ENCODE measurements at places on chromosomes 16 and 17.

- no peak for DNase-seq
Observed at GRCh38 chr17:83186226-83186625, 106.8 kb downstream of the METRNL start.

DNA sequence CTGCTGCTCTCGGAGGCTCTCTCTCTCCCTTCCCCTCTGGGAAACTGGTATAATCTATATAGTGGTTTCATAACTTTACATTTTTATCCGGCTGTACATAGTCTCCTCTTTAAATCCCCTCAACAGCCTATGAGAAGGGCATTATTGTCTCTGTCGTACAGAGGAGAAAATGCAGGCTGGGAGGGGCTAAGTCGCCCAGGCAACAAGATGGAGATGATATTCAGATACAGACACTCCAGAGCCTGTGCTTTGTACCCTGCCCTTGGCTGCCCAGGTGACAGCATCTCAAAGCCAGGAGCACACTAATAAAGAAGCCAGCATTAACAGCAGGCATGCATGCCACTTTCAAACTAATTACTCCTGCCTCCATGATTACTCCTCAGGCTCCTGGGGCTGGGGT is 4.7 kb upstream of the EIF1 start:
- DNase-seq: no peak

DNA sequence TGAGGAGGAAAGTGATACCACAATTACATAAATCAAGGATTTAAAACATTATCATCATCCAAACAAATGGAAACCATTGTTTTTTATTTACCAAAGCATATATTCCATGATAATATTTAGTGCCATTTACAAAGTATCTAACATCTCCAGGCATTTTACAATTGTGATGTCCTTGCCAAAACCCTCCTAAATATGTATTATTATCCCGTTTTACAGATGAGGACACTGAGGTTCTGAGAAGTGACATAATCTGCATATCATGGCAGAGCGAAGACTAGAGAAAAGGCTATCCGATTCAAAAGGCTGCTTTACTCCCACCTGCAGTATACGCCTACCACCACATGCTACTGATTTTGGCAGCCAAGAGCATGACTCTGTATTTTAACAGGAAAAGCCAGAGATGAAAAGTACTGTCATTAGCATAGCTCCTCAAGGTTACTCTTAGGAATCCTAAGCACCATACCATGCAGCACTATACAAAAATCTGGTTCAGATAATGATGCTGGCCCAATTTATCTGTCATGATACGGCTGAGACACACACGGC is 301.4 kb downstream of the CA10 start:
- DNase-seq: no peak

GRCh38 chr17:27313301-27313700 is 19.4 kb downstream of the WSB1 start:
- no peak for DNase-seq

DNA sequence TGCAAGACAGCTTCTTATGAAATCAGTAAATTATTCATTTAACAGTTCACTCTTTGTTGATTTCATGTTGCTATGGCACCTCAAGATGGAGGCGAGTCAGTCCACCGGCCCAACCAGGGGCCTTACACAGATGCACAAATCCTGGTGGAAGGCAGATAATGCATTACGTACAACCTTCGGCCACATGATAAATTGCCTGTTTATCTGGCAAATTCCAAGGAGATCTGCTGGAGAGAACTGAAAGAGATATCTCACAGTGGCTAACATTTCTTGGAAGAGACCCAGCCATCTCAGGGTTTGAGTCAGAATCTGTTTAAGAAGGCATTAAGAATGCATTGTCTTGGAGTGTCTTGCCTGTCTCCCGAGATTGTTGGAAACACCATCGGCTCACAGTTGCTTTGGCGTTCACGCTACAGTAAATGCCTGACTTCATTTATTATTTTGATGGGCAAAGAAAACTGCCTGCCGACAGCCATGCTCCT is 225.6 kb downstream of the MSI2 start:
- no peak for DNase-seq

DNA sequence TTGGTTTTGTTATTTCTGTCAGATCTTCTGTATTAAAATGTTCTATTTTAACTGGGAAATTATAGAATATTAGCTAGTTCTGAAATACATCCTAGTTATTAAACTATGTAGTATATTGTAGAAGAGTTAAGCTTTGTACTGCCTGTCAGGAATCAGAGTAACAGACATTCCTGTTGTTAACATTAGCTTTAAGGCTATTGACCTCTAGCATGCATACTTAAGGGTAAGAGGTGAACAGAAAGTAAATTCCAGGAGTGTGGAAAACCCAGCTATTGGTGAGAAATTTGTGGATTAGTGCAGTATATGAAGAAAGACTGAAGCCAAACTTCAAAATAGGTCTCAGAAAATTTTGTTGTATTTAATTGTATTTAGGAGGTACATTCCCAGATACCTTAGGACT is 111.3 kb downstream of the CHD9 start:
- DNase-seq: no peak

GRCh38 chr16:3478242-3478925 is 16.9 kb downstream of the C16orf90 start:
- no peak for DNase-seq

DNA sequence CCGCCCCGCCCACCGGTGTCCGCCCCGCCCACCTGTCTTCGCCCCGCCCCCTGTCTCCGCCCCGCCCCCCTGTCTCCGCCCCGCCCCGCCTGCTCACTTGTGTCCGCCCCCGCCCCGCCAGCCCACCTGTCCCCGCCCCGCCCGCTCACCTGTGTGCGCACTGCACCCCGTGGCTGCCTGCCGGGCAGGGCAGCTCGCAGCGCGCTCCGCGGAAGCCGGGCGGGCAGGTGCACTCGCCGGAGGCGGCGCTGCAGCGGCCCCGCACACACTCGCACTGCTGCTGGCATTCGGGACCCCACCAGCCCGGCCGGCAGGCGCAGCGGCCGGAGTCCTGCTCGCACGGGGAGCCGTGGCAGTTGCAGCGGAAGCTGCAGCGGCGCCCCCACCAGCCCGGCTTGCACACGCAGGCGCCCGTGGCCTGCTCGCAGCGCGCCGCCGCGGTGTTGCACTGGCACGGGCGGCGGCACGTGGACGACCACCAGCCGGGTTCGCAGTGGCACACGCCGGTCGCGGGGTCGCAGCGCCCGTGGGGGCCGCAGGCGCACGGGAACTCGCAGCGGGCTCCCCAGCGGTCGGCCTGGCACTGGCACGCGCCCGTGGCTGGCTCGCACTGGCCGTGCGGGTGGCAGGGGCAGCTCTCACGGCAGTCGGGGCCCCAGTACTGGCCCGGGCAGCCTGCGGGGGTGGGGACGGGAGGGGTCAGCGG is 2.1 kb downstream of the SCARF1 start:
- peak; percentile 30 for DNase-seq

GRCh38 chr16:12155235-12155634 is 178.7 kb downstream of the SNX29 start:
- no peak for DNase-seq

DNA sequence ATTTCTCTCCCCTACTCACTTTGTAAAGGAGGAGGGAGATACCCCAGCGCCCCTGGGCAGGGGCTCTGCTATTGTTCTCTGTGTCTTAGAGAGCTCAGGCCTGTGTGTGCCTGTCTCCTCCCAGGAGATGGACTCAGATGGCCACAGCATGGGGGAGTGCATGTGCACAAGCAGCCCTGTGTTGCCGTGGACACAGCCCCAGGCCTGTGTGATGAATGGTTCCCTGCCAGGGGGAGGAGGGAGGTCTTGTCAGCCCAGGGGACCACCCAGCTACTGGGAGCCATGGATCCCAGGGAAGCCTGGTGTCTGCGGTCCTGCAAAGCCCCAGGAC is 26.3 kb downstream of the GINS2 start:
- no peak for DNase-seq

DNA sequence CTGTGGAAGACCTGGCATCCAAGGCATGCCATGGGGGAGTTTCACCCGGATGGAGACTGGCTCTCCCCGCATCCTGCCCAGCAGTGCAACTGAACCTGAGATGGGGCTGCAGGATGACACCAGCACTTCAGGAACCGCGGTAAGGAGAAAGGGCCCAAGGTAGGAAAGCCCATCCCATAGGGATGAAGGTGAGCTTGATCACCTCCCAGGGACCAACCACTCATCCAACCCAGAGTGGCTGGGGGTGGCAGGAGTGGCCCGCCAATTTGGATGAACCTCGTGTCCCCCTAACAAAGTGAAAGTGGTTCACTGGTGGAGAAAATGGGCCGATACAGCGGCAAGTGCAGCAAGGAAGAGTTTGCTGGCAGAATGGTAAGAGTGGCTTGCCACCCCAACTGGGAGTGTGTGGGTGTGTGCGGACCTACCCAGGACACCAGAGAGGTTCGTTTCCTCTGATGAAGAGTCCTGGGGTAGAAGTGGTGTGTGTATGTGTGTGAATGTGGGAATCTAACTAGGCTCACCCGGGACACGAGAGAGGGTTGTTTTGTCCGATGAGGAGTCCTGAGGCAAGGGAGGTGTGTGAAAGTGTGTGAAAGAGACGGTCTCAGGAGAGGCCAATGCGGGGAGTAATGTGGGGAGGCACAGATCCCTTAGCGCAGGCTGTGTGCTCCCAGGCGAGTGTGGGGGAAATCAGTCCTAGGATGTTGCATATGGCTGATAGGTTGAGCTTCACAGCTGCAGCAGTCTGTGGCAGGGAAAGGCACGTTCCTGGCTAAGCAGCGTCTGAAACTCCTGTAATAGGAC is 22.6 kb downstream of the ACSM1 start:
- DNase-seq: no peak

DNA sequence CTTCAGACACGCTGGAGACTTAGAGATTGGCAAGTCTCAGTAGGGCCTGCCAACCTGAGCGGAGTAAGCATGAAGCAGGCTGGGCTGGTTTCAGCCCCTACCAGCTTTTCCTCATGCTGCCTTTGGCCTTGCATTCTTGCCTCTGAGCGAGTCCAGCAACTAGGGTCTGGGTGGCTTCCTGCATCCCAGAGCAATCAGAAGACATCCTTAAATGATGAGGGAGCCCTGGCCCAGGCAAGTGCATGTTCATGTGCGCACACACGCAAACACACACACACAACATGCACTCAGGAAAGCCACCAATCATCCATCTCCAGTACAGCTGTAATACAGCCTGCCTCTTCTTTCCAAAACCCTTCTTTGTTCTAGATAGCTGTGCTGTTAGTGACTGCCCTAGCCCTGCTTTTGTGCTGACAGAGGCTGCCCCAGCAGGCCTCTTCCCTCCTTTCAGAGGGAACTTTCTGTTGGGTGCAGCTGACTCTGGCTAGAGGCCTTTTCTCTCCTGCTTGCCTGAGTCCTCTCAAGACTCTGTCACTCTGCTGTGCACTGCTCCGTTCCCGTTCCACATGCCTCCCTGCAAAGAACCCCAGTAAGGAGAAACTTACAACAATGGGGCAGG is 30.7 kb upstream of the TBX2 start:
- no peak for DNase-seq

DNA sequence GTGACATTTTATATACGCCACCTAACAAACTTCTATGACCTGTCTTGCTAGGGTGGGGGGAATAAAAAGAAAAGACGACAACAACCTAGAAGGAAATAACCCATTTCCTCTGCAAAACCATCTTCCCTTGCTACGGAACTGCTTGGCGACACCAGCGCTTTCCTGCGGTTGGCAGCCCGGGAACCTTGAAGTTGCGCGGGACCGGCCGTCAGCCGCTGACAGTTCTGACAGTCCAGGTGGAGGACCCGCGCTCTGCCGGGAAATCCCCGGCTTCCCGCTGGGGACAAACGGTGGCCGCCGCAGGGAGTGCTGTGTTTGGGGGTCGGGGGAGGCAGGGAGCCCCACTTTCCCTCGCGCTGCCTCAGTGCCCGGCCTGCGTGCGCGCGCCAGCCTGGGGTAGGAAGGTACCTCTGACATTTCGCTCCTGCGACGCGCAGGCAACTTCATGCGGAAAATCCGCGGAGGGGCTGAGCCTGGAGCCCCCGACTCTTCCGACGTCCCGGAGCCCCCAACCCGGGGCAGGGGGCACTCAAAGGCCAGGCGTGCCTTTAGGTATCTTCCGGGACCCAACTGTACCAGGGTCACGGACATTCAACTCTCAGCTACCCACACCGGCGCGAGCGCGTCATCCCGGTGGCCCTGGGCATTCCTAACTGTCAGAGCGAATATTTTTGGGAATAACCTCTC is 516 bp downstream of the SLC16A6 start:
- no peak for DNase-seq

DNA sequence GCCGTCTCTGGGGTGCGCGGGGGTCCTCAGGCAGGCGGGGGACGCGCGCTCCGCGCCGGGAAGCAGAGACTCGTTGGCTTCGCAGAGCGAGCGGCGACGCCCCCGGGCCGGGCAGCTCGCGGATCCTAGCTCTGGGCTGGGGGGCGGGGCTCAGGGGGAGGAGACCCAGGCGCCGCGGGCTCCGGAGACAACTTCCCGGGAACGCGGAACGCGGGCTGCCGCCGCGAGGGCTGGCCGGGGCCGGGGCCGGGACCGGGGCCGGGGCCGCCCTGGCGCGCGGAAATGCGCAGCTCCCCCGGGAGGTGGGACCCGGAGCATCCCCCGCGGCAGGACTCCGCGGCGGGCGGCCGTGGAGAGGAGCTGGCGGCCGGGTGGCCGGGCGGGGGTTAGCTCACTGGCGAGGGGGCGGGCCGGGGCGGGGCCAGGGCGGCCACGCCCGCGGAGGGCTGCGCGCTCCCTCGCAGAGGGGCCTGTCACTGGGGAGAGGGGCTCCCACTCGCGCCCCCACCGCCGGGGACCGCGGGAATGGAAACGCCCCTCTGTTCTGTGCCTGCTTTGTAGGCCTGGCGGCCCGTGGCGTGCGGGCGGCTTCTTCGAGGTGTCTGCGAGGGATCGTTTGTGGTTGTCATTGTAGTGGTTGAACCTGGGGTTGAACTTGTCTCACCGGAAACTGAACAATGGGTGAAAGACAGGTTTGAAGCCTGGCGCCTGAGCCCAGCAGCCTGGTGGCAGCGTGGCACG is at the start of gene GAS7:
GAS7 (minus strand) TSS at position 98 of the 741 bp plus-strand sequence.
- no peak for DNase-seq

DNA sequence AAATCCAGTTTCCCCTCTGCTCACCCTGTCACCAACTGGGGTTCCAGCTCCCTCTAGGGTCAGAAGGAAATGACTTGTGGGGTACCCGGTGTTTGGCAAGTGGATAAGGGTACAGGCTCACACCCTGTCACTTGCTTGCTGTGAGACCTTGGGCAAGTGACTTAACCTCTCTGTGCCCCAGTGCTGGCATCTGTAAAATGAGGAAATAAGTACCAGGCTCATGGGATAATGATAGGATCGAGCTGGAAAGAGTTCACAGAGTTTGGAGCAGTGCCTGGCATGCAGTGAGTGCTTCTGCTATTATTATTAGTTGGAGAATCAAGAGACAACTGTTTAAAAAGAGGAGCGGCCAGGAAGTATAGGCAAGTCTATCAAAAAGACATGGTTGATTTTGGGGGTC is 53.7 kb upstream of the DLX4 start:
- no peak for DNase-seq
